ENCODE measurements at places on chromosomes 12 and 14.

DNA sequence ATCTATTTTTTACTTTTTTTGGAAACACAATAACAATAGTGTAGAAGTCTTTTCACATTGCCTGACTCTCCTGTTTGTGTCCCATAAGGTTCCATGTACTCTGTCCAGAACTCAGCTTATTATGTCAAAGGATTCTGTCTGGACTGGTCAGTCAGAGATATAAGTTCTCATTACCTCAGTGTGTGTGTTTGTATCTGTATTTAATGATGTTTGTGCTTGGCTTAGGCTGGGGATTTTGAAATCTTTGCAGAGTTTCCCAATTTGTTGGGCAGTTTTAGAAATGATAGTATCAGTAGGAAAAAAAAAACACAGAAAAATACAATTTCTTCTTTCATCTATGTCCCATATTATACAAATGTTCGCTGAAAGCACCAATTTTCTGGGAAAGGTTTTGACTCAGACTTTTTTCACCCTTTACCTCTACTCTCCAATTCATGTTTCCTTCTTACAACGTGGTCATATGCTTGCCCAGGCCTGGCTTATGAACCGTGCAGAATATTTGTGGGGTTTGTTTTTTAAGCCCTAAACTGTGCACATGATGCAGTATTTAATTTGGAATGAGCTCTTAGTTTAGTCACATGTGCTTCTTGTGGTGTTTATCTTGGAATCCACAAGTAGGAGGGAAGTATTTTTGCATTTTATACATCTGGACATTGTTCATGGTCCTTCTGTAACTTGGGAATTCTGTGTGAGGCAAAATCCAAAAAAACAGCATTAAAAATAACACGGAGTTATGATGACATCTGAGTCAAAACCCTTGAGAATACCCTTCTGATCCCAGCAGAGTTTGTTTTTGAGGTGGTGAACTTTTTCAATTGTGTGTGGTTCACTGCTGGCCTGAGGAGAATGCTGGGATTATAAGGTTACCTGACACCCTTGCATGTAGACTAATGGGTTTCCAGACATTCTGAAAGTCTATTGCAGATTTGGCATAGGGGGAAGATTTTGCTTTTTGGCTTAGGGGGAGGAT, 121.2 kb downstream of the RAD51B start:
- no peak for DNase-seq

DNA sequence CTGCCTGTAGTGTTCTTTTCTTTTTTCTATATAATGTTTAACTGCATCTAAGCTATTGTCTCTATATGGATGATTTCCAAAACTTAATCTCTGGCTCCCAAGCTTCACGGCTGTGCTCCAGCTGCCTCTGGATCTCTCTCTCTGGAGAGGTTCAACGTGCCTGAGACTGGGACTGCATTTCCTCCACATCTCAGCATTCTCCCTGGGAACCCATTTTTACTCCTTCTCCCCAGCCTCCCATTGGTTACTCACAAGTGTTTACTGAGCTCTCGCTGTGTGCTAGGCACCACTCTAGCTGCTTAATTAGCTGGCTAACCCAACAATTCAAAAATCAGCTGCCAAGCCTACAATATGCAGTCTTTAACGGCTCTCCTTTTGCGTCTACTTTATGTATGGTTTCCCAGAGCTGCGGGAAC, 34.7 kb downstream of the FBXL14 start:
- DNase-seq = no peak

DNA sequence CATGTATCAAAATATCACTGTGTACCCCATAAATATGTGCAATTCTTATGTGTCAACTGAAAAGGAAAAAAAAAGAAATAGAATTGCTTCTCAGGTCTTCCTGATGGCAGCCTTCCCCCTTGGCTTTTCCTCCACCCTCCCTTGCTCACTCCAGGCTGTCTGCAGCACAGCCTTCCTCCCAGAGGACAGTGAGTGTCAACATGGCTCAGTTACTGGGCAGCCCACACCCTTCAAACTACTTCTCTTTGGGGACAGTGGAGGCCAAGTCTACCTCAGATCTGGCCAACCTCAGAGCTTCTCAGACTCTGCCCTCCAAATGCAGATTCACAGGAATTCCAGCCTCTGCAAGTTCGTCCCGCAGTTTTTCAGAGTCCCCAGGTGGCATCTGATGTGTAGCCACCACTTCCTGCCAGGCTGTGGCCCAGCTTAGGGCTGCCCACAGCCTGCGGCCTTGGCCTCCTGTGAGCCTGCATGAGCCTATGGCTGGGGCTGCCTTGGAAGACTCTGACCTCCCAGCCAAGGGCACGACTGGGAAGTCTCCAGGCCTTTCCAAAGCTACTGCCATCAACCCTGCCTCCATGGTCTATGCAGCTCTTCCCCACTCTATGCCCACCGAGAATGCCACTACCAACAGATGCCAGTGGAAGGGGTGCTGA, 148.0 kb upstream of the PWP1 start:
- no peak for DNase-seq

- no peak for DNase-seq
Measured at GRCh38 chr12:91072931-91073330, 15.1 kb upstream of the KERA start.

- DNase-seq = no peak
Measured at GRCh38 chr12:109517619-109518018, 40.2 kb downstream of the UBE3B start.

- no peak for DNase-seq
Measured at GRCh38 chr12:25801734-25802133, 156.7 kb upstream of the RASSF8 start.

DNA sequence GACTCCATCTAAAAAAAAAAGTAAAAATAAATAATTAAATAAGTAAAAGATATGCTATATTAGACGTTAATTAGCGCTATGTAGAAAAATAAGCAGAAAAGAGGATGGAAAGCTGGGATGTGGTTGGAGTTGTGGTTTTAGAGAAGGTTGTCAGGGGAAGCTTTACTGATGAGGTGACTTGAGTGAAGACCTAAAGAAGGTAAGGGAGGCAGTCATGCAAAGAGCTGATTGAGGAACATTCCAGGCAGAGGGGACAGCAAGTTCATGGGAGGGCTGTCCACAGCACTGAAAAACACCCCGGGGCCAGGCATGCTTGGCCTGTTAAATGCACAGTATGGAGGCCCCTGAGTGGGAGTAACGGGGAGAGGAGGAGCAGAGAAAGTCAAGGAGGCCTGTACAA, 15.7 kb downstream of the SMAGP start:
- no peak for DNase-seq

DNA sequence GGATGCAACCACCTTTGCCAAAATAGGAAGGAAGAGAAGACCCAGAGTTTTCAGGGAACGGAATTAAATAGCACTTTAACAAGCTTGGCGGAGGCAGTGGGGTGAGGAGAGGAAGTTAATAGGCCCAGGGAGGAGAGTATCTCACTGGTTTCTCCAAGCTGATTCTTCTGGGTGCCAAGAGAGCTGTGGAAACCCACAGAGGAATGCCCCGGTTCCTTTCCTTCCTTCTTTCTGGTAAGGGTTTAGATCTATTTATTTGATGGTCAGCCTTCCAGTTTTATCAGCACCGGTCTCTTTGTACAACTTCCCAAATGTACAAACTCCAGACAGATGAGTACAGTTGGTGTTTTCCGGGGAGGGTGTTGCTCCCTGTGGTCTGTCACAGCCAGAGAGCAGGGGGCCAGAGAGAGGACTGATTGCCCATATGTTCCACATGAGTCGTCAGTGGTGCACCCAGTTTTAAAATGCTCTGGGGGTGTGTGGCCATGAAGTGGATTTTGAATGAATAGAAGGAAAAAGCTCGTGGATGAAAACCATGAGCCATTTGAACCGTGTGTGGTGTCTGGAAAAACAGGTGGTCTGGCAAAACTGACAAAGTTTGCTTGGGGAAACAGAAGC, 26.6 kb downstream of the PRKCH start:
- DNase-seq = no peak

DNA sequence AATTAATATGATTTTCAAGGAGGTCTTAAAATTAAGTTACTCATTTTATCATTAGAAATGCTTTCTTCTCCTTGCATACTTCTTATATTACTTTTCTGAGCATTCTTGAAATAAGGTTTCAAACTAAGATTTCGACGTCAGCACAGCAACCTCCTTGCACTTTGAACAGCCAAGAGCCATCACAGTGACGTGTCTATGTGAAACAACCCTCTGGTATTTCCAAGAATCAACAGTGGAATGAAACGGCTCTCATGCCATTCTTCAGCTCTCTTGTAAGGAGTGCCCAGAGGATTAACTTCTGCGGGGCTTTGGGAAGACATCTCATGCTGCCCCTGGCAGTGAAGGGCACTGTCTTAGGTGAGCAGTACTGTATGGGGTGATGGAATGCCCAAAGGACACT, 109.2 kb downstream of the EFCAB11 start:
- DNase-seq = no peak

GRCh38 chr12:48078901-48079300, 27.0 kb downstream of the SENP1 start:
- no peak for DNase-seq

GRCh38 chr12:21169878-21170472, 39.0 kb downstream of the SLCO1B1 start:
- DNase-seq = peak; percentile 66

DNA sequence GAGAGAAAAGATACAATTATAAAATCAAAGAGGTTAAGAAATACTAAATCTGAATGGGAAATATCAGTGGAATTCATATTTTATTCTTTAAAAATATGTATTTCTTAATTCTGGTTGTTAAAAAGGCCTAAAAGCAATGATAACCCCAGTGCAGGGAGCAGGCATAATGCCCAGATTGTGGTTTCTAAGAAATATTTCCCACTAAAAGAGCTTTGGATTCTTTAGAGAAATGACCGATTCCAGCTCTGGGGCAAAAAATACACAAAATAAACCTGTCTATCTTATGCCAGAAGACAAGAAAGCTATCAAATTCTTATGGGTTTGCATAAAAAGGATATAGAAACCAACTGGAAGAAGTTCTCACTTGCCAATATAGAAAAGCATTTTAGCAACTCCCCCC, 71.6 kb downstream of the PDE6H start:
- DNase-seq = no peak

GRCh38 chr12:84463741-84464495, 448.7 kb downstream of the SLC6A15 start:
- no peak for DNase-seq

GRCh38 chr12:51868821-51869495, 18.9 kb upstream of the ANKRD33 start:
- DNase-seq = peak; percentile 32

GRCh38 chr14:31418440-31418839, 1.9 kb downstream of the HEATR5A start:
- DNase-seq = no peak

DNA sequence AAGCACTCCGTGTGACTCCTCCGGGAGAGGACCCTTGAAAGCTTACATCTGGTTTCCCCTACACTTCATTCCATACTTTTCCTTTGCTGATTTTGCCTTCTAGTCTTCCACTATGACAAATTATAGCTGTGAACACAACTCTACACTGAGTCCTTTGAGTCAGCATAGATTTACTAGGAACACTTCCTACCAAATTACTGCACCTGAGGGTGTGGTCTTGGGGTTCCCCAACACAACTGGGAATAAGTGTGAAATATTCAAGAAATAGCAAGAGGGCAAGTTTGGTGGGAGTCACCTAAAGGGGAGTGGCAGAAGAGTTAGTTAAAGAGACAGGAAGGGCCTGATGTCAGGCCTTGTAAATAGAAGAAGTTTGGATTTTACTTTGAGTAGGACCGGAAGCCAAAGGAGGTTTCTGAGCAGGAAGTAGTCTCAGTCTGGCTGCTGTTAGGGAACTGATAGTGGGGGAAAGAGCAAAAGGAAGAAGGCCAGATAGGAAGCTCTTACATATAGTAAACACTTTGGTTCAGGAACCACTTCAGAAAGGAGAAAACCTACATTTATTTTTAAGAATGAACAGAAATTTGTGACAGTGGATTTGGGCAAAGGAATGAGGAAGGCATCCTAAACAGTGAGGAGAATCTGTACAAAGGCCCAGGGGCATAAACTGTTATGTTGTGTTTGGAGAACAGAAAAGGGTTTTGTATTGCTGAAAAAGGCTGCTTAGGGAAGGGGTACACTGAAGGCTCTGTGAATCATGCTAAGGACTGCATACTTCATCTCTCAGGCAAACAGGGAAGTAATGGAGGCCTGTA, 14.2 kb downstream of the SEL1L start:
- DNase-seq = no peak

- peak; percentile 3 for DNase-seq
Measured at GRCh38 chr12:71014180-71014785, 93.7 kb upstream of the PTPRR start.

GRCh38 chr12:43789941-43790340, 16.2 kb downstream of the TWF1 start:
- no peak for DNase-seq

GRCh38 chr12:6607751-6608591, 792 bp upstream of the CHD4 start:
- DNase-seq = peak; percentile 73

GRCh38 chr14:104145826-104146601, 7.6 kb downstream of the KIF26A start:
- DNase-seq = no peak

GRCh38 chr12:63787306-63787705, 7.6 kb downstream of the RXYLT1 start:
- no peak for DNase-seq

DNA sequence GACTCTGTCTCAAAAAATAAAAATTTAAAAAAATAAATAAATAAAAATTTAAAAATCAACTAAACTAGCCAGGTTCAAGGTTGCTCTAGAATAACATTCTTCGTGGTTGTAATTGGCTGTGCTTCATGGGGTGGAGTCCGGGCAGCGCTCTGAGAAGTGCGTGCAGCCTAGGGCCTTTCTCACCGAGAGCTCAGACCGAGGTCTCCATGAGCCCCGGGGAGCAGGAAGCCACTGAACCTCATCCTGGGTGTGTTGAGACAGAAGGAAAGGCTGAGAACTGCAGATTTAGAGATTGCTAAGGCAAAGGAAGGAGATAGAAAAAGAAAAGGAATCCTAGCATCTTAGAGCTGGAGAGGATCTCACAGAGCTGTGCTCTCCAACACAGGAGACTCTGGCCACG, 14.7 kb downstream of the P2RX4 start:
- DNase-seq = no peak

GRCh38 chr12:111454716-111455447, 49.2 kb downstream of the SH2B3 start:
- DNase-seq = no peak

GRCh38 chr14:101603096-101603495, 41.8 kb downstream of the DIO3 start:
- DNase-seq = no peak

DNA sequence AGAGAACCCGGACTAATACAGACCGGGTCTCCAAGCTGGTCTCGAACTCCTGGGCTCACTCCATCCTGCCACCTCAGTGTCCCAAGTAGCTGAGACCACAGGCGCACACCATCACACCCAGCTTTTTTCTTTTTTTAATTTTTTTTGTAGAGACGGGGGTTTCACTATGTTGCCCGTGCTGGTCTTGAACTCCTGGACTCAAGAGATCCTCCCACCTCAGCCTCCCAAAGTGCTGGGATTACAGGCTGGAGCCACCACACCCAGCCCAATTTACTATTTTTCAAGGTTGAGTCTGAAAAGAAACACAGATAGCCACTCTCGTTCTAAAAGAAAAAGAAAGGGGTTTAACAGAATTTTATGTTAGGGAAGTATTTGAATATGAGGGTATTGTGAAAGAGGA, 1.8 kb downstream of the ERO1A start:
- no peak for DNase-seq

GRCh38 chr14:66022526-66022925, 463.6 kb upstream of the CCDC196 start:
- peak; percentile 89 for DNase-seq

- DNase-seq = no peak
Measured at GRCh38 chr12:94150240-94151121, 2.1 kb downstream of the PLXNC1 start.

Measured in NCI-H1694 treated with DMSO at 0.1 percent for 48 hours (cell line).